Articular chondrocyte of knee joint (primary cell): ENCODE measurements at places on chromosomes 6 and 20. TPM values are rescaled to one million over a fixed set of nuclear protein-coding genes. Genes with fewer than 3 reads are reported as not detected.

The CLVS2 gene
- 0.11 and 0.13 TPM in 2 replicates for total RNA-seq

The OPRM1 gene
- not detected in 2 replicates for total RNA-seq

The TUBB gene
- total RNA-seq: 566 and 592 TPM in 2 replicates

The ARFGEF3 gene
- 6.5 and 8.2 TPM in 2 replicates for total RNA-seq

The SMPDL3A gene
- total RNA-seq: 15.1 and 21.3 TPM in 2 replicates

The HLA-DQB2 gene
- not detected in 2 replicates for total RNA-seq

The NDUFAF5 gene
- total RNA-seq: 17.7 and 24.3 TPM in 2 replicates

The GJA1 gene
- 737 and 974 TPM in 2 replicates for total RNA-seq

The SIM1 gene
- total RNA-seq: not detected in 2 replicates

The LTA gene
- not detected in 2 replicates for total RNA-seq

The KHDC1L gene
- 0.26 and 0.54 TPM in 2 replicates for total RNA-seq

The DSE gene
- 167 and 173 TPM in 2 replicates for total RNA-seq

The RUNX2 gene
- 0.91 and 1.1 TPM in 2 replicates for total RNA-seq

The MEI4 gene
- total RNA-seq: under 0.01 TPM in 2 replicates

The CRIP3 gene
- total RNA-seq: 0.32 TPM in 1 of 2 replicates, not detected in the other
